Activated gamma-delta T cell treated with anti-CD3 and anti-CD28 coated beads, Interleukin-2, amount 50 U/mL, for 16 hours (primary cell): ENCODE measurements at places on chromosomes 11 and 22.

- DNase-seq, result no peak
Measured at GRCh38 chr11:92941676-92942571, 27.5 kb upstream of the MTNR1B start.

GRCh38 chr22:47370448-47371262 is 608.2 kb downstream of the TBC1D22A start:
- no peak for DNase-seq

- no peak for DNase-seq
Measured at GRCh38 chr11:119680541-119681360, 48.2 kb downstream of the NECTIN1 start.

DNA sequence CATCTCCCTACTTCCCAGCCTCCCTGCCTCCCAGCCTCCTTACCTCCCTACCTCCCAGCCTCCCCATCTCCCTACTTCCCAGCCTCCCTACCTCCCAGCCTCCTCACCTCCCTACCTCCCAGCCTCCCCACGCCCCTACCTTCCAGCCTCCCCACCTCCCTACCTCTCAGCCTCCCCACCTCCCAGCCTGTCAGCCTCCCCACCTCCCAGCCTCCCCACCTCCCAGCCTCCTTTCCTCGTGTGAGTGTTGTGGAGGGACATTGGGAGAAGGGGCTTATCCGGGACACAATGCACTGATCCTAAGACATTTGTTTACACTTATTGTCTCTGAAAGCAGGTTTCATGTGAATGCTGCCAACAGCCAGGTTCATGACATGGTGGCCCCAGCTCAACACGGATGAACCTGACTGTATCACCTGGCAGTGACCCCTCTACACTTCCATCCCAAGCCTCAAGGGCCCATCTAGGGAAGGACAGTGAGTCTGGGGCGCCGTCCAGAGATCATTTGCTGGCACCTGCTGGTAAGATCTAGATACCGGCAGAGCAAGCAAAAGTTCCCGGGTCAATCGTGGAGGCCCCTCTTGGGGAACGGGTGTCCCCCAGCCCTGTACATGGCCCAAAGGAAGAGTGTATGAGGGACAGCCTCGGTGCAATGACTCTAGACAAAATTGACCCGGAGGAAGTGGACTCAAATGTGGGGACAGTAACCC is 34.5 kb upstream of the TH start:
- no peak for DNase-seq

DNA sequence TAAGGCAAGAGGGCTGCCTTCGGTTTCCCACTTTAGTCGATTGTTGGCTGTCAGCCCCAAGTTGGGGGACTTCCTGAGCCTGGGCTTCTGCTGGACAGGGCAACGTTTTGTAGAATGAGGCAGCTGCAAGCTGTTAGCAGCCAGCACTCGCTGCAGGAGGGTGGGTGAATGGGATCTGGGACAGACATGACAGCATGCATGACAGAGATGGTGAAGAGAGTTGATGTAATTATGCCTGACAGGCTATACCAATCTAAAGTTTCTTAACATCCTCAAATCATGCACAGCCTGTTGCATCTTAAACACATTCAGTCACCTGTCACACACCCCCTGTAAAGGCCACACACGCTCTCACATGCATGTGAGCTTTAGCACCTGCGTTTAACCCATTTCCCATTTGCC is 49.2 kb downstream of the CWC15 start:
- DNase-seq, result no peak

DNA sequence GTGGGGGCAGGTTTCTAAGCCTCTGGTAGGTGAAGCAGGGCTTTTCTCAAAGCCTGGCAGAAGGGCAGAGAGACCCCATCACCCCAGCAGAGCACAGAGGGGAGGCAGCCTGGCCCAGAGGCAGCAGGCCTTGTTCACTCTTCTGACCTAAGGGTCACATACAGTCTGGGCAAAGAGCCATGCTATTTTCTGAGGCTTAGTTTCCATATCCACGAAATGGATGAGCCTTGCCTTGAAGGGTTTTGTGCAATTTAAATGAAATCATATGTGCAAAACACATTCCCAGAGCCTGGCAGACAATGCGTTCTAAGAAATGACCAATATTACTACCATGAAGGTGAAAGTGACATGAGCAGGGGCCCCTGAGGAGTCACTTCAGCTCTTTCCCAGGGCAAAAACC is 44.5 kb downstream of the HIRA start:
- no peak for DNase-seq

GRCh38 chr22:36116127-36116526 is 44.4 kb downstream of the APOL3 start:
- no peak for DNase-seq

DNA sequence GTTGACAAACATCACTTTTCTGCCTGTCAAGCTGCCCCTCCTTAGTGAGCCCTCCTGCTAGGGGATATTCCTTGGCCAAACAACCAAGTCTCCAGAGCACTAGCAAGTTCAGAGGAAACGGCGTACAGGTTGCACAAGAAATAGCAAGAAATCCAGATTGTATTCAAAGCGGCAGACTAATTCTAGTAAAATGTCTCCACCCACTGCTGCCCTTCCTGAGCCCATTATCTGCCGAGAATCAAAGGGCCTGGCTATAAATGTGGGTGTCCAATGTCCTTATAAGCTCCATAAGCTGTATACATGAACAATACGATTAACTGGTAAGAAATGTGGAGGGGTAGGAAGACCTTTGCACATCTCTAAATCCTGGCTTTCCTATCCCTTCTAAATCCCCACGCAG is 44.0 kb upstream of the AKIP1 start:
- no peak for DNase-seq

DNA sequence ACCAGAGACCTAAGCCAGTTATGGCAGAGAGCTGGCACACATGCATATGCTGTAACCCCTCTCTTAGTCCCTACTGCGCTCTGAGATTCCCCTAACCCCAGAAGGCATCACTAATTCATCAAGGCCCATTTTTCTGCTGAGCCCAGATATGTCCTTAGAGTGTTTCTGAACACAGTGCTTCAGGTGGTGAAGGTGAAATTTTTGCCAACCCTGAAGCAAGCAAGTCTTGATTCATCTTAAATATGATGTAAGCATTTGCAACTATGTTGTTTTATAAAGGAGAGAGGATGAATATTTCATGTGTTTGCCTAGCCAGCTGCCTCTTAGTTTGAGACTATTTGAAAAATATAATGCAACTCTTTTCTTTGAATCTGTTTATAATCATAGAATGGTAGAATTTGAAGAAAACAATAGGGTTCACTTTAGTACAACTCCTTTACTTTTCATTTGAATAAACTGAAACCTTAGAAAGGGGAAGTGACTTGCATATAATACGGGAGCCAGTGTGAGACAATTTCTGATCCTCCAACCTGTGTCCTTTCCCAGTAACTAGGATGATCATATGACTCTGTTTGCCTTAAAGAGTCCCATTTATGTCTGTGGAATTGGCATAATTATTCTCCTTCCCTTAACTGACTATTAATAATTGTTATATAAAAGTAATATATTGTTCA is 194.3 kb upstream of the MTNR1B start:
- no peak for DNase-seq

- no peak for DNase-seq
Measured at GRCh38 chr11:46984987-46985386, 48.4 kb downstream of the CSTPP1 start.

DNA sequence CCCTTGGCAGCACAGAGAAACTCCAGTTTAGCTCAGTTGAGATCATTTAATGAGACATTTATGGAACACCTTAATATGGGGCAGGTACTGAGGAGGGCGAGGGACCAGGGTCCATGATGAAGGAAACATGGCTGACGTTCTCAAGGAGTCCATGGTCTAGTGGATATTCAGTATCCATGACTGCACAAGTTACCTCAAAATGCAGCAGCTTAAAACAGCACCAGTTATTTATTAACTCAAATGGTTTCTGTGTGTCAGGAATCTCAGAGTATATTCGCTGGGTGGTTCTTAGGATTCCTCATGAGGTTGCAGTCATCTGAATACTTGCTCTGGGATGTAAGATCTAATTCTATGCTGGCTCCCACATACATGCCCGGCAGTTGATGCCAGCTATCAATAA is 346.8 kb downstream of the LARGE1 start:
- no peak for DNase-seq

DNA sequence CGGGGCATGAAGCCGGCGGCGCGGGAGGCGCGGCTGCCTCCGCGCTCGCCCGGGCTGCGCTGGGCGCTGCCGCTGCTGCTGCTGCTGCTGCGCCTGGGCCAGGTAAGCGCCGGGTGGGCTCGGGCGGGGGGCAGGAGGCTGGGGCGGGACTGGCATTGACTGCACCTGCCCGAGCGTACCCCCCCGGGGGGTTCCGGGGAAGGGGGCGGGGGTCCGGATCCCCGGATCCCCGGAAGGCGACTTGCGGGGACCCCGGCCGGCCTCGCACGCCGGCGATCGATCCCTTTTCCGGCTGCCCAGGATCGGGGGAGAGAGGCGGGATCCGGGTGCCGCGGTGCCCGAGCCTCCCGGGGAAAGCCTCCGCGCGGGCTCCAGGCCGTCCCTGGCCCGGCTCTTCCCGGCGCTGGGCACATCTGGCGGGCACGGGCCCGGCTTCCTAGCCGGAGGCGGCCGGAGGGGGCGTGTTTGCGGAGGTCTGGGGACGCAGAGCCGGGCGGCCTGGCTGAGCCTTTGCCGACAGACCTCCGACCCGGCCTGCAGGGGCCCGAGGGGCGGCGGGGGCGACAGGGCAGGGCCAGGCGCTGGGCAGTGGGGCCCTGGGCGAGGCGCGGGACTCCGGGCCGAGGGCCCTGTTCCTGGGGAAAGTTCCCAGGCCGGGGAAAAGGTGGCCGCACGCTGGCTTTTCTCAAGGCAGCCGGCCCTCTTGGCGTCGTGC is 705 bp downstream of the PTPRJ start:
- DNase-seq, result no peak

DNA sequence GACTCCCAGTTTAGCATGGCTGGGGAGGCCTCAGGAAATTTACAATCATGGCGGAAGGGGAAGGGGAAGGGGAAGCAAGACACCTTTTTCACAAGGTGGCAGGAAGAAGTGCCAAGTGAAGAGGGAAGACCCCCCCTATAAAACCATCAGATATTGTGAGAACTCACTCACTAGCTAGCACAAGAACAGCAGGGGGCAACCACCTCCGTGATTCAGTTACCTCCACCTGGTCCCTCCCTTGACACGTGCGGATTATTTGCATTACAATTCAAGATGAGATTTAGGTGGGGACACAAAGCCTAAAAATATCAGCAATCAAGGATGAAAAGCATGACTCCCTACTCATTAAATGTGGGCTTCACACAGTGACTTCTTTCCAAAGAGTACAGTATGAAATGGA is 155.0 kb upstream of the CCDC90B start:
- no peak for DNase-seq

DNA sequence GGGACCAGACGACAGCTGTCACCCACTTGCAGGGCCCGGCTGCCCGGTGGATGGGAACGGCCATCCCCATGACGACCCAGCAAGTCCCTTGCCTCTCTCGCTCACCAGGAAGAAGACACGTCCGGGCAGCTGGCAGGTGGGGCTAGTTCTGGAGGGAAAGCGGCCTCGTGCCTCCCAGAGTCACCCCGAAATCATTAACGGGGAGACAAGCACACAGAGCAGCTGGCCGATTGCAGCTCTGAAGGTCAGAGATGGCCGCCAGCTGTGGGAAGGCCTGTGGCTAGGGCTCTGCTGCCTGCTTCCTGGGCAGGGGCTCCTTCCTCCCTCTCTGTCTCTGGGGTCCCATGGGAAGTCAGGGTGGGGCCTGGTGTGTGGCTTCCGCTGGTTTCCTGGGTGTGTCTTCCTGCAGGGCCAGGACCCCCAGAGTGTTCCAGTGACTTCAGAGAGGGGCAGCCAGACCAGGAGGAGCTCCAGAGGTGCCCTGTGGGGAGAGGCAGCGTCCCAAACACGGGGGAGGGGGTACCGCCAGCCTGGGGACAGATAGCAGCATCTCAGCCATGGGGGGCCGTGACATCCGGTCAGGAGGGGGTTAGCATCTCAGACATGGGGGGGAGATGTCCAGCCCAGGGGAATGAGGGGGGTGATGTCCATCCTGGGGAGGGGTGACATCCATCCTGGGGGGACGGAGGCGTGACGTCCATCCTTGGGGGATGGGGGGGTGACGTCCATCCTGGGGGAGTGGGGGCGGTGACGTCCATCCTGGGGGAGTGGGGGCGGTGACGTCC is 114.9 kb downstream of the KCNQ1 start:
- DNase-seq, result no peak

DNA sequence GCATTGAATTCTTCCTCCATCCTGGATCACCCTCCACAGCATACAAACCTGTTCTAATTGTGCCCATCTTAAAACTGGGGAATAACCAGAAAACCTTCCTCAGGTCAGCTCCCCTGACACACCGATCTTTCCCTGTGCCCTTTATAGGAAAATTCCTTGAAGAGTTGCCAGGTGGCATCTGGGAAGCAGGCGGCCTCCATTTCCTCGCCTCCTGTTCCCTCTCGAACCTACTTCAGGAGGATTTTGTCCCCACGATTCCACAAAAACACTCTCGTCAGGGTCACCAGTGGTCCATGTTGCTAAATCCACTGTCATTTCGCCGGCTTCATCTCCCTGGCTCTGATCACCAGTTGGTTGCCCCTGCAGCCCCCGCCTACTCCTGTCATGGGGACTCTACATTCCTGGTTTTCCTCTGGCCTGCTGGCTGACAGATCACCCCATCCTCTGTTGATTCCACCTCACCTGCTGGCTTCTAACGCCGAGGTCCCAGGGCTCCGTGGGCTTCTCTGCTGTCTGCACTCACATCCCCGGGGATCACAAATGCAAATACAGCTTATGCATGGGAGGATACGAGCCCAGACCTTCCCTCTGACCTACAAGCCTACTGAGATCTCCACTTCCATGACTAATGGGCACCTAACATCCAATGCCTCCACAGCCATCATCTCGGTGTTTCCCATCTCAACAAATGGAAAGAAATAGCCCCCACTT is 92.5 kb upstream of the PRDM11 start:
- no peak for DNase-seq

DNA sequence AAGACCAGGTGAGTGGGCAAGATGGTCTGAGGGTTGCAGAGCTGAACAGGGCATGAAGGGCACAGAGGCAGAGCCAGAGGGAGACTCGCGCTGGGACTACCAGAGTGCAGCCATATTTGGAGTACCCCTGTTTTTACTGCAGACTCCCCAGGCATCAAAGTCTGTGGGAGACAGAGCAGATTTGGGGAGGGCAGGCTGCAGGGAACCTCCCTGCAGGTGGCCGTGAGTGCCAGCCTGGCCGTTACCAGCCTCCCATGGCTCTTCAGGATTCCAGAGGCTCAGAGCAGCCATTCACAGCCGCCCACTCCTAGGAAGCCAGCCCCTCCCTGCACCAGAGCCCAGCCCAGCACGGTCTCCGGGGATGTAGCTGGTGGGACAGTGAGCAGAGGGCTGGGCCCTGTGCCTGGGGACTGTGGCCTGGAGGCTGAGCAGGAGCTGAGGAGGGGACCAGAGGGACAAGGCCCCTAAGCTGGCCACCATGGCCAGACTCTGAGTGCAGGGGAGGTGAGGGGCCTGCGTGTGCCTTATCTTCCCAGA is at the start of gene SEPTIN3:
Gene SEPTIN3 (plus strand): TSS at position 334 of the 537 bp plus-strand sequence. CDS start 2,050 bp downstream, outside the sequence.
- no peak for DNase-seq

- DNase-seq, result no peak
Measured at GRCh38 chr11:65585396-65586246, 9.8 kb downstream of the EHBP1L1 start.
